ENCODE measurements at places on chromosomes 3 and 15.

DNA sequence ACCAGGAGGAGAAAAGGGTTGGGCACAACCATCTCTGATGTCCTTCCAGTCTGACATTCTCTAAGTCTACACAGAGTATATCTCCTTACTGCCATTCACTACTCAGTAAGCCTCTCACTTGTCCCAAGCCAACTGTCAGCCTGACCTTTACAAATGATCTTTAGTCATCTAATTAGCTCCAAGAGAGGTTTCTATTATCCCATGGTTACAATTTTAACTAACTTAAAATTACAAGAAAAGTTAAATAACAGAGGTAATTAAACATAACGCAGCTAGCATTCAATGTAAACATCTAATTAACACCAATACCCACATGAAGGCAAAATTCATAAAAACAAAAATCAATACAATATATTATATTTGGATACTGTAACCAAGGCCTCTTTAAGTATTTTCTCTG, 126.9 kb downstream of the LSAMP start:
- no peak for DNase-seq

DNA sequence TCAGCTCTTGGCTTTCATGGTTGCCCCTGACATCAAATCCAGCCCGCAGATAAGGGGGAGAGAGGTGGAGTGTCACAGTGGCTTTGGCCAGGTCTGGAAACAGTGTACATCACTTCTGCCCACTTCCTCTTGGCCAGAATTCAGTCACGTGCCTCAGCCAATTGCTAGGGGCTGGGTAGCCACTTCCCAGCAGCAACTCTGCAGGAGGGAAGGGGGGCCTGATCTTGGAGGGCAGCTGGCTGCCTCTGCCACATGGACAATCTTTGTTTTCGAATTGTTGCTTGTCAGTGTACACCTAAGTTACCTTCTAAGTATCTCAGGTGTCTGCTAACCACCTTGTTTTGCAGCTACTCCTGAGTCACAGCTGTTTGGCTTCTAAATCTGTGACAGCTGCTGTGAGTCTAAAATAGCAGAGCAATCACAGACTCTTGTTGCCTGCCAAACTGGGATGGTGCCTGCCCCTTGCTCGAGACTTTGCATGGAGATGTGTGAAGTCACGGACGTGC, 41.0 kb upstream of the LIMD1 start:
- no peak for DNase-seq

DNA sequence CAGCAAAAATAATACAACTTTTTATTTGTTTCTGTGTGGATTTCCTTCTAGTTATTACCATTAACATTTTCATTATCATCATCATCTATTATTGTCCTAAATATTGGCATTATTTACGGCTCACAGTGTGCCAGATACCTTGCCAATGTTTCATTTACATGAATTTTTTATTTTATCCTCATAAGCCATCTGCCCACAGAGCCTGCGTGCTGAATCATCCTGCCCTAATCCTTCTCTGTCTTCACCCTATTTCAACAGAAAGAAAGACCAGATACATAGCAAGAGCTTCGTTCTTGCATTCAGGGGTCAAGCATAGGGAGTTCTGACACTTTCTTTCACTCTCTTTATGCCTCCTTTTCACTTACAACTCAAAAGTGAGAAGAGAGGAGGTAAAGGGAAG, 82.0 kb downstream of the KCNMB2 start:
- no peak for DNase-seq

DNA sequence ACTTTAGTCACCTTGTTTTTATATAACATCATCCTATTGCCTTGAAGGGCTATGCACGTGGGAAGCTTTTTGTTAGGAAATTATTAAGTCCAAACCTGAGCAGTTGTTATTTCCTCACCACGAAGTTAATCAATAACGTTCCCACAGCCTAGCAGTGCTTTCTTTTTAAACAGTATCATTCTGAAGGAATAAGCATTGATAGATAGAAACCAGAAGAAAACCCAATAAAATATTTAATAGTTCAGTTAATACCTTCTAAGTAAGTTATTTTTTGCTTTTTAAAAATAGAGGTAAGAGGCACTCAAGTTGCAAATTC, 149.3 kb downstream of the KCNMB2 start:
- DNase-seq, result no peak

DNA sequence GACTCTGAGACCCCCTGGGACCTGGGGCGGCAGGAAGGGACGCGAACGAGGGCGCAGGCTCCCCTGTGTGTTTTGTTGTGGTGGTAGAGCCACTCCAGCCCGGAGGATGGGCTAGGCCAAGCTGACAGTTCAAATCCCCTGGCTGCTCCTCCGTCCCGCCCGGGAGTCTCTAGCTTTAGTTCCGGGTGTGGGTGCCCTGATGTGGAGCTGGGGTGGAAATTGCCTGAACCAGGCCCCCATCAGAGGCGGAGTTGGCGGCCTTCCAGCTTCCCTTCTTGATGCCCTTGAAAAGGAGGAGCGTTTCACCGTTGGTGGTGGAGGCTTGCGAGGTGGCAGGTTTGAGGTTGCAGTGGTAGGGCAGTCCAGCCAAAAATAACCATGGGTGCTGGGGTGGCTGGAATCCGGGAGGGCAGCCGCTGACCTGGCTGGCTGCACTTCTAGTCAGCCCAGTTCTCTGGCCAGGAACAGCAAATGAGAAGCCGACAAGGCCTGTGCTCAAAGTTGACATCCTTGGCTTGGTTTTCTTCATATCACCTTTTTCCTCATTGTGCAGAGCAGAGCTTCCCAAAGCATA, 817 bp downstream of the CLK3 start:
- DNase-seq, result no peak

- DNase-seq, result no peak
Measured at GRCh38 chr3:196012481-196012880, 69.4 kb downstream of the TFRC start.

DNA sequence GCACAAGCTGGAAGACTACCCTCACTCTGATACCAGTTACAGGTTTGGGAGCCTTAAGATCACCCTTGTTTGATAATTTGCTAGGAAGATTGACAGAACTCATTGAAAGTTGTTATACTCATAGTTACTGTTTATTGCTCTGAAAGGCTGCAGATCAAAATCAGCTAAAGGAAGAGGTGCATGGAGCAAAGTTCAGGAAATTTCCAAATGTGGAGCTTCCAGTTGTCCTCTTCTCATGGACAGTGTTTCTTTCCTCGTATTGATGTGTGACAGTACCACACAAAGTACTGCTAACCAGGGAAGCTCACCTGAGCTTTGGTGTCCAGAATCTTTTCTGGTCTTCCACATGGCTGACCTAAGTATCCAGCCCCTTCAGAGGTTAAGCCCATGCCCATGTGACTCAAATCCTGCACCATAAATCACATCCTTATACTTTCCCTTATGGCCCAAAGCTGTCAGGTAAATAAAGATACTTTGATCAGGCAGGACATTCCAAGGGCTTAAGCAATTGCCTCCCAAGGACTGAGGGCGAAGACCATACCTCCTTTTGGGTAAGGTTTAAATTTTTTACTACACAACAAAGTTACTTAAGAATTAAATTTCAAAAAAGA, 93.1 kb upstream of the ZBED2 start:
- DNase-seq, result no peak

GRCh38 chr15:90871716-90872485, 3.5 kb downstream of the FURIN start:
- no peak for DNase-seq

- DNase-seq, result no peak
Measured at GRCh38 chr3:49410066-49410845, 1.5 kb downstream of the RHOA start.

DNA sequence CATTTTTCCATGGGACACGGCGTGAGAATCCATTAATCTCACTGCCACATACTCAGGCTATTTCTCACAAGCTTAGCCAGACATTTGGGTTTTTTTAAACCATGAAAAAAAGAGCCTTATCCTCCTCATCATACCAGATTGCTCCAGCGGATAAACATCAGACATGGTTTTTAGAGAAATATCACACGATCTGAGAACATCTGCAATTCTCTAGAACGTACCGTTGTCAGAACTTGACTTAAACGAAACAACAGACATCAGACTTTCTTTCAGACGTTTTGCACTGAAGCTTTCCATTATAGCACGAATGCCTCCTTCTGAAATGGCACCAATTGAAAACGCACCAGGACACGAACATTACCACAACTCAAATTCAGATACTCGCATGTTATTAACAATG, 744.2 kb upstream of the CFAP20DC start:
- DNase-seq, result no peak

DNA sequence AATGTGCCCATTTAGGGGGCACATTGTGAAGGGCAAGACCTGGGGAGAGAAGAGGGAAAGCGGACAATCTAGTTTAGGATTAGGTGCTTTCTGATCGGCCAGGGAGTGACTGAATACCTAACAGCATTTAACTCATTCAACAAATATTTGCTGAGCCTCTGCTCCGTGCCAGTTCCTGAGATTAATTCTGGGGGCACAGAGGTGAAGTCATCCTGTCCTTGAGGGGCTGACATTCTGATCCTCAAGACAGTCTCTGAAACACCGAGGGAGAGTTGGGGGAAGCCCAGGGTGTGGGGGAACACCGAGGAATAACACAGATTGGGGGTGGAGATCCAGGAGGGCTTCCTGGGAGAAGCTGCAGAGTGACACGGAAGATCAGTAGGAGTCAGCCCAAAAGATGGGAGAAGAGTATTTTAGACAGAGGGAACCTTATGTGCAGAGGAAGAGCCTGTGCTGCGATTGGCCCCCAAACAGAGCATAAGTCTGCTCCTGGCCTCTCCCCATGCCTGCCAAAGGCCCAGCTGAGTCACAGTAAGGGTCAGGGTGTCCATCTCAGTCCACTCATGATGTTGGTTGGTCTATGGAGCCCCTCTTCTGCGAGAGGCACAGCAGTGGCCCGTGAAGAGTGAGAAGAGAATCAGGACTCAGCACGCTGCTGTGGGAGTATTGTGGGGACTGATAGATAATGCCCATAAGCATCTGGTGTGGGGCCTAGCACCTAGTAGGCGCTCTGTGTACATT, 60.2 kb downstream of the AMOTL2 start:
- no peak for DNase-seq

DNA sequence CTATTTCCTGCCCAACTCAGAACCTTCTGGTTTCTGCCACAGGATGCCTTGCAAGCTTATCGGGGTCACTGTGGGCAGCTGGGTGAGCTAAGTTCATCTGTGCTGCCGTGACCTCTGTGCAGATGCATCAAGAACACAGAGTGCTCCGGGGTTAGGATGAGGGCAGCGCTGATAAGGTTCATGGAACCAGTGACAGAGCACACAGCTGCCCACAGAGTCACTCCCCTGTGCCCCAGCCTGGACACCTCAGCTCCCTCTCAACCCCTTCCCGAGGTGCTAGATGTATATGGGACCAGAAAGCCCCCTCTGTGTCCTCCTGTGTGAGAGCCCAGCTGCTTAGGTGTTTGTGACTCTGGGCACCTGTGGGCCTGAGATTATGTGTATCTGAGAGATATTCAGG, 15.8 kb upstream of the ALAS1 start:
- no peak for DNase-seq

DNA sequence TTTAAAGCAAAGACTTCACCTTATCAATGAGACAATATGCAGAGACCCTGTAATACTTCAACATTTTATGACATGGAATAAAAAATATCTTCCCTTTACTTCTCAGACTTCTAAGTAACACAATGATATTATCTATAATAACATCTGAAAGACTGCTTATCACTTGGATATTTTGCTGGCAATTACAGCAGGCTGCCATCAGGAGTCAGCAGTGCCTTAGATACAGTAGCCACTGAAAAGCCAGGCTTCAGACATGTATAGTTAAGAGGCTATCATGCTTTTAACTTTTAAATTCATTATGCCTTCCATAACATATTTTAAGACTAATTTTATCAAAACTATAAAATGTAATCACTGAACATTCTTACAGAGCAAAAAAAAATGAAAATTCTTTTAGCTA, 227.5 kb downstream of the NEK10 start:
- DNase-seq, result no peak

DNA sequence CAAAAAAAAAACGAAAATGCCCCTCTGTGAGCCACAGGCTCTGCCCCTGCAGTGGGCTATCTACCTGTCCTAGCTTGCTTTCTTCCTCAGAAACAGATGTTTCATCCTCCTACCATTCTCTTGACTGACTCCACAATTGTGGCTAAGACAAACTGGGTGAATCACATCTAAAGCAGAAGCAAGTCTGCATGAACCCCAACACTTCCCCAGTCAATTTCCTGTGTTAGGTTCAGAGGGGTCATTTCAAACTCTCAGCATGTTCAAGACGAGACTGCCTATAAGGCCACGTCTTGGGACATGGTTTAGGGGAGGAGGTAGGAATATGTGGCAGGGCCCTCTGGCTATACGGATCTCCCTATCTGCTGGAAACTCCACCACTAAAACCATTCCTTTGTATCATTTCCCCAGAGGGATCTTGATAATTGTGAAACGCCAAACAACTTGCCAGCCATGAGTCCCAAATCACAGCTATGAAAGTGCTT, 28.6 kb upstream of the ANKDD1A start:
- no peak for DNase-seq

GRCh38 chr3:183313351-183313750, 60.3 kb downstream of the B3GNT5 start:
- DNase-seq, result no peak

DNA sequence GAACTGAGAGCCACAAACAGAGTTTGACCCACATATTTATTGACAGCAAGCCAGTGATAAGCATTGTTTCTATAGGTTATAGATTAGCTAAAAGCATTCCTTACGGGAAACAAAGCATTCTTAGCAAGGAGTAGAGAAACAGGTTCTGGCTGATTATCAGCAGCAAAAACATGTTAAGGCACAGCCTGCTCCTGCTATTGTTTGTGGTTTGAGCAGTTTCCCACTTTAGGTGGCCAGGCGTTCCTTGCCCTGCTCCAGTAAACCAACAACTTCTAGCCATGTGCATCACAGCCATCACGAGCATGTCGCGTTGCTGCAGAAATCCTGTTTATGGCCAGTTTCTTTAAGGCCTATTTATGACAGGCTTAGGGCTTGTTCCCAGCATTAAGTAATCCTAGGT, 44.7 kb upstream of the C2CD4B start:
- DNase-seq, result no peak

DNA sequence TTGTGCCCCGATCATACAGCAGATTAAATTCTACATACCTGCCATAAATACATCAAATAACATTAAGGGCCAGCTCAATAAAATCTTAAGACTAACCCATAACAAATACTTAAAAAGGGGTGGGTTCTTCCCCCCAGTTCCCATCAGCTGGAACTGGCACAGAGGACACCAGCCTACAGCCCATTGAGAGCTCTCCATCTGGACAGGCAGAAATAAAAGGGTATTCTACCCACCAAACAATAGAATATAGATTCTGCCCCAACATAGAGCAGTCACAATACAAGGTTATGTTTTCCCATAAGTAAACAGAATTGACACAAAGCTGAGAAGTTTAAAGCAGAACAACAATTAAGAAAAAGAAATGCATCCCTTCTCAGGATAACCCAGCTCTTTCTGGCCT, 11.9 kb downstream of the CPOX start:
- no peak for DNase-seq

DNA sequence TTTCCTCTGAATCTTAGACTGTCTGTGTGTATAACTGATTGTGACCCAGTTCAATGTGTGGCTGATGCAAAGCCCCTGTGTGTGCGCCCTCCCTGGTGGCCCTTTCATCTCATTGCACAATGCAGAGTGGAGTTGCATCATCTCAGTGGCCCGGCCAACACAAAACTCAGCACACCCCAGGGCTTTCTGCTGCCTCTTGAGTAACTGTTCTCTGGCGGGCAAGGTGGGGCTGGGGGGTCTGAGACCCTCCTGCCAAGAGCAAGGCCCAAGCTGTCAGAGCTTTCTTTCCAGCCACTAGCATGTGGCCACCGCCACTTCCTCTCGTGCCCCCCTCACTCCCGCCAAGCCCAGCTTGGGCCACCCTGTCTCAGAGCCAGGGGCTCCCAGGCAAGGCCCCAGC, 80.7 kb upstream of the ALDH1L1 start:
- DNase-seq, result no peak

- DNase-seq, result no peak
Measured at GRCh38 chr3:111943533-111943932, 35.3 kb upstream of the ABHD10 start.

All from D721Med (cell line).